SK-N-SH treated with all-trans-retinoic acid at 6 μM for 48 hours (cell line): ENCODE measurements at places on chromosomes 6 and 20.

DNA sequence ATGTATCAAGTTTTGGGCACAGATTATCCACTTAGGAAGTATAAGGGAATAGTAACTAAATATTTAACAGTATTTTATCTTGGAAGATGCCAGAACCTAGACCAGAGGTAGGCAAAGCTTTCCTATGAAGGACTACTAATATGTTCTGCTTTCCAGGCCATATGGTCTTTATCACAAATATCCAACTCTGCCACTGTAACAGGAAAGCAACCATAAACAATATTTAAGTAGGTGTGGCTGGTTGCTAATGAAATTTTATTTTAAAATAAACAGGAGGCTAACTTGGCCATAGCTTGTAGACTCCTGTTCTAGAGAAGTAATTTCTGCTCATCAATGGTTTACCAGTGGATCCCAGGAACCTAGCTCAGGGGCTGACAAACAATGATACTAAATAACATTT lies 39.4 kb downstream of the NOL7 start:
- no peak; the same call in 2 of the 3 replicates for ATAC-seq

DNA sequence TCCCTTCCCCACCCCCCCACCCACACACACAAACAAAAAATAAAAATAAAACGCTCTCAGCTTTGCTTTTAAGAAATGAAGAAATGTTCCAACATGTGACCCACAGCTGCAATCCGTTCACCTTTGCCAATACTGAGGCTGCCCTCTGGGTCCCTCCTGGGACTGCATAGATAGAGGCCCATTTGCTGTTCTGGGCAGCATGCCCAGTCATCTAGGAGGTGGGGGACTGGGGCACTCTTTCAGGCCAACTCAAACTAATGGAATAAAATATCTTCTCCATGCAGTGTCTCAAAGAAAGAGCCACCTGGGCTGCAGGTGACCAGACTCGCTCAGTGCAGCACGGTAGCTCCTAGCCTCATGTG lies 79.9 kb downstream of the SLC22A3 start:
- ATAC-seq, result no peak

GRCh38 chr20:14991023-14991422 lies 653.6 kb upstream of the FLRT3 start:
- ATAC-seq, result no peak

DNA sequence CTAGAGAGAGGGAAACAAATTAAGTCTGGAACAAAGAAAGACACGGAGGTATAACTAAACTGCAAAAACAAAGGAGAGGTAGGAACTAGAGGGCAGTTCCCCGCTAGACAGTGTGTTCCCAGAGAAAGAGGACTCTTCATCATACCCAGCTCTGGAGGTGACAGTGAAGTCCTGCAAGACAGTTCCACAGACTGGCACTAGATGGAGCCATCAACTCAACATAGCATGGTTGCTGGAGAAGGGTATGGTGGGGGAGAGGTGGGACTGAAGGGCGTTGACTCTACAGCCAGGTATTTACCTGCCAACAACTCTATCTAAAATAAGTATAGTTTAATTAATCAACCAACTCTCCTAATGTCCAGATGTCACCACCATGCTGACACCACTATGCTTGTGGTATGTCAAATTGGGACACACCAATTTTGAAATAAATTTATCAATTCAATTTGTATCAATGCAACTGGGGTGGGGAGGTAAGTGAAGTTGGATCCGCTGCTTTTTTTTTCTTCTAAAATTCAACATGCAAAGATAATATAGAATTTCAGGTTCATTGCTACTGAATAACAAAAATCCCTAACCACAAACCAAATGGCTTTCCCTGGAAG lies 9.7 kb downstream of the BACH2 start:
- ATAC-seq, result no peak
